Globus pallidus (tissue), 1 donor: ENCODE measurements at places on chromosomes 7 and 10.

- DNase-seq = no peak
Measured at GRCh38 chr10:120327675-120328074, 129.4 kb upstream of the PLPP4 start.

GRCh38 chr10:89466599-89467035 lies 52.2 kb downstream of the IFIT5 start:
- no peak for DNase-seq

- DNase-seq = no peak
Measured at GRCh38 chr7:25075459-25075858, 49.6 kb downstream of the CYCS start.

- DNase-seq = peak; percentile 64
Measured at GRCh38 chr10:83990126-83990525, 149.2 kb upstream of the GHITM start.

DNA sequence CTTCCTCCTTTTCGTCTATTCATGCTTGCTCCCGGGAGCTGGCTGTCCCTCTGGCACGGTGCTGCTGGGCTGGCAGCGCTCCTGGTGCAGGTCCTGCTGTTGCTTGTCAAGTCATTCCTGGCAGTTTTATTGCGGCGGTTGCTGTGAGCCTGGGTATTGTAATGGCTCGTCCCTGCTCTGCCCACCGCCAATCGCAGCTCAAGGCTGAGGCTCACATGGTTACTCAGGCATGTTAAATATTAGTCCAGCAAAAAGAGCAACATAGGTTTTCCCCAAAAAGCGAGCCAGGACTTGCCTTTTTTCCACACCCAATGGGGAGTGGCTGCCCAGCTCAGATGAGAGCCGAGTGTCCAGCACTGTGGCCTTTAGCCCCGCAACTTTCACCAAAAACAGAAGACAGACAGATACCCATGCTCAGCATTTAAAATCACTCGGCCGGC lies 492.9 kb upstream of the FOXK1 start:
- DNase-seq = peak; percentile 59

- no peak for DNase-seq
Measured at GRCh38 chr10:46223064-46223480, 63.7 kb upstream of the ANTXRL start.

GRCh38 chr7:156650042-156650441 lies 9.5 kb downstream of the RNF32 start:
- DNase-seq = no peak

- no peak for DNase-seq
Measured at GRCh38 chr7:130912862-130913638, 179.0 kb upstream of the KLF14 start.

DNA sequence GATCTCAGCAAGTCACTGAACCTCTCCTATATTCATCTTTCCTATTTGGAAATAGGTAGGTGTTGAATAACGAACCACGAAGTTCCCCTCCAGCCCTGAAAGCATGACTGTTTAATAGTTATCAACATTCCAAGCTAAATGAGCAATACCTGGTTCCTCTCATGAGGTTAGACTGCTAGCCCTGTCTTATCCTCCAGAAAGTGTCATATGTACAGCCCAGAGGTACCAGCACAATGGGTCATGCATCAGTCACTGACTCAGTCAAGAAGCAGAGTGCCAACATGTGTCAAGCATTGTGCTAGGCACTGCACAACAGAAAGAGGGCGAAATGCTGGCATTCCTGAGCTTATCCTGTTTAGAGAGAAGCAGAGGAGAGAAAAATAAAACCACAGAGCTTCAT lies 70.0 kb downstream of the AMPH start:
- DNase-seq = no peak

DNA sequence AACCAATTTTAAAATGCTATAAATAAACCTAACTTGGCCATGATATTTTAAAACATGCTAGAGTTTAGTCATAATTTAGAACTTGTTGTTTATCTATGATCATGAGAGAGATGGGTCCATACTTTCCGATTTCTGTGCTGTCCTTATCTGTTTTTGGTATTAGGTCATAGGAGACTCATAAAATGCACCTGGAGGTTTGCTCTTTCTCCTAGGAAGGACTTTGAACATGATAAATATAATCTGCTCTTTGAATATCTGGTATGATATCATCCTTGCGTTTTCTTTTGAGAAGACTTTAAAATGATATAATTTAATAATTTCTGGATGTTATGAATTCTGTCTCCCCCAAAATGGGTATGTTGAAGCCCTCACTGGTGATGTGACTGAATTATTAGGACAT lies 9.0 kb upstream of the ANTXRL start:
- DNase-seq = no peak

DNA sequence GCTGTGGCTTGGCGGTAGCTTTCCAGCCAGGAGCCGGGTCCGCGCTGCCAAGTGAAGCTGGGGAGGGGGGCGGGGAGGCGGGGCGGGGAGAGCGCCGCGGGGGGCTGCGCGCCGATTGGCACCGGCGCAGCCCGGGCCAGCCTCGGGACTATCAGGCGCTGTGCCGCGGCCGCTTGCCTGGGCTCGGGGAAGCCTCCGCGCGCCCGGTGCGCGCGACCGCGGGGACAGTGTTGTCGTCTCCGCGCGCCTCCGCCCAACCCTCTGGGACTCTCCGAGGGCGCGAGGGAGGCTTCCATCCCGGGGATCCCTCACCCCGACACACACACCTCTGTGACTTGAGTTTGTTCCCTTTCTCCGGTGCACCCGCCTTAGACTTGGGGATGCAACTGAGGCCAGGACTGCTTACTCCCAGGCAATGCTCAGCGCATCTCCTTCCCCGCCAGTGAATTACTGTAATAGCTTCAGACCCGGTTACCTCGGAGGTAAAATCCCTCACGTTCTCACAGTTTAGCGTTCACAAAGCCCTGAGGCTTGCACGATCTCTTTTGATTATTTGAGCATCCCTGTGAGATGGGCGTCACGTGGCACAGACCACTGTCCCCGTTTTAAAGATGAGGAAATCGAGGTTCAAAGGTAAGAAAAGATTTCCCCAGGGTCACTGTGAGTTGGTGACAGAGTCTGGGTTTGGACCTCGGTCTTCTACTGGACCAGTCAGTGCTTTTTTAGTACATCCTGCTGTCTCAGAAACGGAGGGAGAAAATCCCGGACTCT lies at the start of gene NKX1-2:
NKX1-2 (minus strand) TSS at position 24 of the 771 bp plus-strand sequence. CDS start 92 bp downstream, outside the sequence.
- DNase-seq = peak; percentile 16

GRCh38 chr10:86600296-86600695 lies 54.1 kb upstream of the OPN4 start:
- no peak for DNase-seq

DNA sequence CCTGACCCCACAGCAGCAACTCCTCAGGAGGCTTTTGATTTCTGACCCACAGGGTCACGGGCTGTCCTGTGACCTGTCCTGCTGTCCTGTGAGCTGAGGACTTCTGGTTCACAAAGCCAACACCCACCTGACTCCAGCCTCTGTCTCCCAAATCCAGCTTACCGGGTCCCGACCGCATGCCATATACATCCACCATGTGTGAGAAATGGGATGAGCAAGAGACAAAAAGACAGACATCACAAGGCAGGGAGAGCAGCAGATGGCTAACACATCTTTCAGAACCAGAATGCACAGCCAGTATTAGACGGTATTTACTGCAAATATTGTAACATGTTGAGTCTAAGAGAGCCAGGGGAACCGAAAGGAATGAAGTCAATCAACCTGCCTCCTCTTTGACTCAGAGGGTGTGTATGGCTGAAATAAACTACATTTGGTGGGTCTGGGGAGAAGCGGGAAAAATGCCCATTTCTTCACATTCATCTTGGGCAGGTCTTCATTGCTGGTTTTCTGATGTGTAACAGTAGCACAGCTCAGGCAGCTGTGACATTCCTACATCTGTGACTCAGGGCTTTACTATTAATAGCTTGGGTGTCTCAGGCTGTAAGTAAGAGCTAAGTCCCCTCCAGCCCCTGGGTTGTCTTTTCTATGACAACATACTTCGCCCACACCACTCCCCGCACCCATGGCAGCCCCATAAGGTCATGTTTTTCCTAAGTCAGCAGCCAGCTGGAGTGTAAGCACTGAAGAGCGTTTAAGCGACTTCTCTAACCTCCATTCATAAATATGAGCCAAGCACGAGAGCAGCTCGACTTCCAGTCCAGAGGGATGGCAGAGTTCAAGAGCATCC lies 25.0 kb downstream of the ABLIM1 start:
- DNase-seq = peak; percentile 13

DNA sequence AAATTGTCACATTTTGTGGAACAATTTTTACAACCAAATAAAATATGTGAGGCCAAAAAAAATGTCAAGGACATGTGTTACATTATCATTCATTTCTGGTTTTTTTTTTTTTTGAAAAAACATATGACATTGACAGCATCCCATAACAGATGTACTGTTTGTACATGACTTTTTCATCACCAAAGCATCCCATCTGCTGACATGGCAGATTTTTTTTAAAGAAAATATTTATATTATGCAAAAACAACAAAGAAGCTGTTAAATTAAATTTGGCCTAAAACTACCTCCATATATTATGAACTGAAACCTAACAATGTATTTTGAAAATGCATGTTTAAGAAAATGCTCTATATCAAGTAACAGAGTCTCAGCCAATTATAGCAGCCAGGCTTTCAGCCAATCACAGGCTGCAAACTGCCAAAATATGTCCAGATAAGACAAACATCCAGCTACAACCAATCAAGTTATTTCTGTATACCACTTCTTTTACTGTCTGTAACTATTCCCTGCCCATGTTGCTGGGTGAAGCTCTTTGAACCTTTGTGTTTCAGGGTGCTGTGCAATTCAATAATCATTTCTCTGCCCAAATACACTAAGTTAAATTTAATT lies 1111.8 kb downstream of the GRM8 start:
- no peak for DNase-seq

- no peak for DNase-seq
Measured at GRCh38 chr10:82757901-82758300, 882.9 kb downstream of the NRG3 start.

DNA sequence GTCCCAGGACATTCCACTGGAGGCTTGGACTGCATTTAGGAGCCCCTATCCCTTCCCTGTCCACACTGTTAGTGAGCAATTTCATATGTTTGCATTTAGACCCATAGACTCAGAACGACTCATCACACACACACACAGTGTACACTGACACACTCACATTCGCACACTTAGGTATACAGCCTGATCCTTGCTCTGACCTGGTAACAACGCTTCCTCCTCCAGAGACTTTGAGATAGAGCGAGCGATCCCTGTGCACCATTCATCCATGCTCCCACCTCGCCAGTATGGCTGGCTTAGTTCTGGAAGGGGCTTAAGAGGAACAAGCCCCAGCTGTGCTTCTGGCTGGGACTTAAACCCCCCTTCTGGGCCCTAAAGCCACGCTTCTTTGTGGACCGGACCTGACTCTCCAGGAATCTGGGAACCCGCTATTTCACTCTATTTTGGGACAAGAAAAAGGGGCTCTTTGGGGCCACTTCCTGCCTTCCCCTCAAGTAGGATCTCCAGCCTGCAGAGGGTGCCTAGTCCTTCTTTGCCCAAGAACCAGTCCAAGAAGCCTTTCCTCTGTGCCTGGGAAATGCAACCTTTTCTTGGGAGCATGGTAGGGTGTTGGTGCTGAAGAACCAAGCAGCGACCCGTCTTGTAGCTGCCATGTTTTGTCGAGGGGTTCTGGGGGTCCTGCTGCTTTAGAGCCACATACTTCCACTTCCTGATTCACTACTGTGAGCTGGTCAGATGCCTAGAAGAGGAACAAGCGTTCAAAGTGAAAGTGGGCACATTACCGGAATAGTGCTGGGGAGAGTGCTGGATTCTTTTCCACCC lies 1.1 kb upstream of the HOXA13 start:
- DNase-seq = peak; percentile 33
